ENCODE measurements at places on chromosomes 2 and 18.

GRCh38 chr2:148524519-148524919 lies 120.0 kb upstream of the EPC2 start:
- DNase-seq: peak; percentile 32

DNA sequence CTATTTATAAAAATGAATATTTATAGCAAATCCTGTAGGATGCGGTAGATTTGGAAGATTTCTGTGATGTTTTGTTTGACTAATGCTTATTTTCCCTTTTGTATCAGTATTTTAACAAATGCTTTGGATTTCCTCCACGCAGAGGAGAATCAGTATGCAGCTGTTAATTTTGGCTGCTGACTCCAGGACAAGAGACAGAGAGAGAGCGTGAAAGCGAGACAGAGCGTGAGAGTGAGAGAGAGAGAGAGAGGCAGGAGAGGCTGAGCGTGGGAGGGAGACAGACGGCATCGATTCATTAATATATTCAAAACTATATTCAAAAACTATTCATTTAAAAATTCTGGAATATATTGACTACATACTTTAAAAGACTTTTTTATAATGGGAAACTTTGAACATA lies 62.5 kb downstream of the RRM2 start:
- DNase-seq: no peak

DNA sequence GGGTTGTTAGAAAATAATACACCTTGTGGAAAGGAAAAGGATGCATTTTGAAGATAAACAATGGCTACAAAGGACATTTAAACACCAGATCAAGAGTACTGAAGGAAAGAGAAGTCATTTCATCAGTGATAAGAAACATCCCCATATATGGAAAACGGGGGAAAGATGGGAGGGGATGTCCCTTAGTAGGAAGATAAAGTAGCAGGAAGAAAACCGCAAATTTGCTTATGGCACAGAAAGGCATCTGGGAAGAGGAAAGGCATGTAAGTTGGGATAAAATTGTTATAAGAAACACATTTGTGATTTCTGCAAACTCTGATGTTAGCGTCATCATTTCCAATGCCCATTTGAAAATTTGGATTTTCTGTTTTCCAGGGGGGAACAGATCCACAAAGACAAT lies 10.5 kb upstream of the LYPD1 start:
- DNase-seq: no peak

DNA sequence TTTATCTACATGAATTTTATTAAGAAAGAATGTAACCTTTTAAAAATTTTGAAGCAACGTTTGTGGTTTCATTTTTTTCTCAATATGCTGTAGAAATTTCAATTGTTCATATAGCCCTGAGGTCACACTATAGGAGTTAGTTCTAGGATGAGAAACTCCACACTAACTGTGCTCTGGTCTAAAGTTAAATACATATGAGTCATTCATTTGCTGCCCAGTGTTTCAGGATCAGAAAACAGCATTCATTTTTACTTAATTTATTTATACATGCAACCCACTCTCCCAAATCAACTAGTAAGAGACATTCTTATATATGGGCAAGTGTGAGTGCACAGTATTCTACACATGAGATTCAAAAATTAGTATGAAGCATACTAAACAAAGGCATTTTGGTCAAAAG lies 137.9 kb downstream of the DOCK10 start:
- no peak for DNase-seq

DNA sequence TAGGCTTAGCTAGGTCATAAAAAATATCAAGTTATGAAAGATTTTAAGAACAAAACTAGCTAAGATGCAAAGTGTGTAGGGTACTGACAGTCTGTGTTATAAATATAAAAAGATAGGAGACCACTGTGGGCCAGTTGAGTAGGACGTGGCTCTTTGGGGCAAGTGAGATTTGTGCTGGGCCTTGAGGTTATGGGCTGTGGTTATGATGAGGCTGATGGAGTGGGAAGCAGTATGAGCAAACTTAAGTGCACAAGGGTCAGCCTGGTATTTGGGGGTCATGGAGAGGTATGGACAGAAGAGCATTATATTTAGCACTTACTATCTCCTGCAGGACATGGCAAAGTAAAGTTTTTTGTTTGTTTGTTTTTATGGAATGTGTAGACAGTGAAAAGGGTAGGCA lies 70.1 kb downstream of the SETBP1 start:
- DNase-seq: no peak

All from activated CD8-positive, alpha-beta memory T cell treated with anti-CD3 and anti-CD28 coated beads for 1 hour (primary cell).